ENCODE measurements at places on chromosomes 13 and 19.
A peak's percentile ranks its signal among the peaks of the same experiment; 100 is the strongest.

DNA sequence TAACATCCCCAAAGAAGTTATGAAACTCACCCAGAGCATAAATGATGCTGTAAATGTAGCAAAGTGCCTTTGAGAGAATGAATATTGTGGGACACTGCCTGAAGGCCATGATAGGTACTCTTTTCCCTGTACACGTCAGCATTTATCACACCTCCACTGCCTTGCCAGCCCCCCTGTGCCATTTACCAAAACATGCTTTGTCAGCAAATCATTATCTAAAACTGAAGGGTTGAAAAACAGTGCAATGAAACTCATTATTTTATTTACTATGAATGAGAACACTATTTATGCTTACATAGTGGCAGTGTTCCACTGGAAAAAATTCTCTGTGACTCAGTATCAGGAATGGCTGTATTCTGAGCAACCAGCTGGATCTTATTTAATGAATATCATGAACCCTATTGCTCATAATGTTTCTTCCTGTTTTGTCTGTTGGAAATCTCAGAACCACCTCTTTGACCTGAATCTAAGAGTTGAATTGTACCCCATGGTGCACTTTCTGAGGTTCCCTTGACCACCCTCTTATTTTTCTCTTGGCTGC lies 564.1 kb downstream of the DCT start:
- no peak for DNase-seq

DNA sequence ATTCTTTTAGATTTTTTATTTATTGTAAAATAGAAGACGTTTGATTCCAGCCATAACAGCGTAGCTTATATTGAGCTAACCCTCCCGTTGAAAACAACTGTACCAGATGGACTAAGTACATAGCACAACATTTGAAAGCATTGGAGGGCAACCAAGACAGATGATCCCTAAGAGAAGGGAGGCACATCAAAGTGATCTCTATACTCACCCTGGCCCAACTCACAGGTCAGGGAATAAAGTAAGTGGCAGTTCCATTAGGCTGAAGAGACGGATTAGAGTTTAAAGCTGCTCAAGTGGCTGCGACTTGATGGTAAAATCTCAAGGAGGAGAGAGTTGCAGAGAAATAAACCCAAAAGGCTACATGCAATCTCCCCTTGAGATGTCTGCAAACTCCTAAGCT lies 65.1 kb upstream of the ITM2B start:
- DNase-seq = no peak

DNA sequence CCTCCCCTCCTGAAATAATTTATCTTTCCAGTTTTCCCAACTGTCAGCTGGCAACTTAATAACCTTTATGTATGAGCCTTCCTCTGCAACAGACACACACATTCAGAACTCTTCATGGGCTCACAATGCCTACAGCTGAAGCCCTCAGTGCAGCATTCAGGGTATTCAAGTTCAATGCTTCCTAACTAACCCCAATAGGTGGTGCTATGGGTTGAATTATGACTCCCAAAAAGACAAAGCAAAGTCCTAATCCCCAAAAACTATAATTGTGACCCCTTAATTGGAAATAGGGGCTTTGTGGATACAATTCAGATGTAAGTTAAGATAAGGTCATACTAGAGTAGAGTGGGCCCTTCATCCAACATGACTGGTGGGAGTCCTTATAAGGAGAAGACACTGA lies 202.2 kb downstream of the SUCLA2 start:
- no peak for DNase-seq

- DNase-seq = peak; percentile 85
These were observed 5.1 kb downstream of the EGLN2 start for GRCh38 chr19:40803857-40804782.

GRCh38 chr19:48751845-48752495 lies 471 bp downstream of the FUT1 start:
- no peak for DNase-seq

- no peak for DNase-seq
These were observed 19.2 kb downstream of the ADGRE1 start for GRCh38 chr19:6906559-6907060.

DNA sequence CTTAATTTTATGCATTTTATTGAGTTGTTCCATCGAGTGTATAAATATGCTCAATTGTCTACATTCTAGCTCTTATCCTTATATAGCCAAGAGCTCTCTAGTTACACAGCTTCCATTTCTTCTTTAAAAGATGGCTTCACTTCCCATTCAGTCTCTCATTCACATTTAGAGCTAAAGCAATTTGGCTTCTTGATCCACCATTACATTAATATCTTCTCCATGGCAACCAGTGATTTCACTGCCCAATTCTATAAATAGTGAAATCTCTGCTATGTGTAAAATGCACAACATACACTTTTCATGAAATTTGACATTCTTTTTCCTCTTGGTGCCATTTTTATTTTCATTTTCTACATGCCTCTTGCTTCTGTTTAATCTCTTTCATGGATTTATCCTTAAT lies 696.9 kb upstream of the ATXN8OS start:
- no peak for DNase-seq

GRCh38 chr13:19940106-19940505 lies 18.4 kb upstream of the ZMYM2 start:
- DNase-seq = no peak

- DNase-seq = no peak
These were observed 330.8 kb downstream of the TBC1D4 start for GRCh38 chr13:75151081-75151643.

- no peak for DNase-seq
These were observed 33.0 kb downstream of the GPX4 start for GRCh38 chr19:1136621-1137317.

DNA sequence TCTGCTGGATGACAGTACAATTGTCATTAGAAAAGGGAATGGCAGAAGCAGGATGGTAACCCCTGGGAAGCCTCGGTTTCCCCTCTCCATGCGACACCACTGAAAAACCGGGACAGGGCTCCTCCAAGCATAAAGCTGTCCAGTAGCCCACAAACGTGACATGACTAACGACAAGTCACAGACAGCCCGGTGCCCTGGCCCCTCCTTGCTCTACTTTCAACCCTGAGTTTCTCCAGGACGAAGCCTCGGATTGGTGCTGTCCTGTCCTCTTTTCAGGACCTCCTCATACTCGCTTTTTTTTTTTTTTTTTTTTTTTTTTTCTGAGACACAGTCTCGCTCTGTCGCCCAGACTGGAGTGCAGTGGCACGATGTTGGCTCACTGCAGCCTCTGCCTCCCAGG lies 16.3 kb downstream of the DPP9 start:
- DNase-seq = no peak

DNA sequence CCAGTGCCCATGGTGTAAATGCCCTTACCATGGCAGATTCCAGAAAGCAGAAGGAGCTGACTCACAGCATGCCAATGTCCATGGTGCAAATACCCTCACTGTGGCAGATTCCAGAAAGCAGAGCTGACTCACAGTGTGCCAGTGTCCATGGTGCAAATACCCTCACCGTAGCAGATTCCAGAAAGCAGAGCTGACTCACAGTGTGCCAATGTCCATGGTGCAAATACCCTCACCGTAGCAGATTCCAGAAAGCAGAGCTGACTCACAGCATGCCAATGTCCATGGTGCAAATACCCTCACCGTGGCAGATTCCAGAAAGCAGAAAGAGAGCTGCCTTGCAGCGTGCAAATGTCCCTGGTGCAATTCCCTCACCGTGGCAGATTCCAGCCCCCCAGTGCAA lies 163.8 kb upstream of the SOX1 start:
- no peak for DNase-seq

- peak; percentile 33 for DNase-seq
These were observed 60.5 kb downstream of the CELF5 start for GRCh38 chr19:3284759-3285646.
